Putamen (tissue), 1 donor: ENCODE measurements at places on chromosomes 7 and 10.

DNA sequence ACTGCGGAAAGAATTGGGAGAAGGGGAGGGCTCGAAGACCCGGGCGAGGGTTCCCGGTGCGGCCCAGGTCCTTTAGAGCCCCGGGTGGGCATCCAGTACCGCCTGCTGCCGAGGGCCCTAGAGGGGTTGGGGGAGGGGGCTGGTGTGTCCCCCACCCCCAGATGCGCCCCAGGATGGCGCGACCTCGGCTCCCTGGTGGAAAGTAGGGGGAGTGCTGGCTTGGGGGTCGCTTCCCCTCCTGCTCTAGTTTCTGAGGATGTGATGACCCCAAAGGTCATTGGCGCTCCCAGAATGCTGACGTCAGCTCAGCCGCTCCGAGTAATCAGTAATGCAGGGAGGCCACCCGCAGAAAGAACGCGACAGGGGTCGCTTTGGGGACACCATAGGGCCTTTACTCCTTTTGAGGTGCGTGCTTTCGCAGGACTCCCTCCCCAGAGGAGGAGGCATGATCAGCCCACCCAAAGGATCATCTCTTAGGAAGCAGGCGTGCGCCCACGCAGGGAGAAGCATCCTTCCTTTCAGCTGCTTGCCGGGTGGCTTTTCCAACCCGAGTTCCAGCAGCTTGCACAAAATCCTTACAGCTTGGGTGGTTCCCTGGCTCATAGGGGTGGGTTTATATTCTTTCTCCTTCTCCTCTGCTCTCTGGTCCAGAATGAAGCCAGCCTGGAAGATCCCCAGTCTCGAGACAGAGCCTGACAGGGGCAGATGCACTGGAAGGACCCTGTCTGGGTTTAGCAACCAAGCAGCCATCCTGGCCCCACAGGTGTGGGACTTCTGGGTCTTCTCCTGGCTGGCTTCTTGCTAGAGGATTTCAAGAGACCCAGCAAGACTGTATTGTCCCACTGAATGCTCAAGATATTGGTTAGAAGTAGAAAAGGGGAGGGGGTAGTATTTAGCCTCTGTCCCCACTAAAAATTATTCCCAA, 1.3 kb upstream of the PRKAG2 start:
- DNase-seq, result peak; percentile 47

DNA sequence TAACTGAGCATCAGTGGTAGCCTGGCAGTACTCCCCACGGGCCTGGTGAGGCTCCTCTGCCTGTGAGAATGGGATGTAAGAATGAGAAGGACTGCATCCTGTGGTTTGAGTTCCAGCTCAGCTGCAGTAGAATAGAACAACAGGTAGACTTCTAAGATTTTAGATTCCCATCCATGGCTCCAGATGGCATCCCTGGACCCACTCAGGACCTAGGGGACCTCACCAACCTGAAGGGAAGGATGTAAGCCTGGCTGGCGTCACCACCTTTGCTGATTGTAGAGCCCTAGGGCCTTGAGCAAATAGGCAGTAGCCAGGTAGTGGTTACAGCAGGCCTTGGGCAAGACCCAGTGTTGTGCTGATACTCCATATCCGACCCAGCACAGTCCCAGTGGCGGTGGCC, 9.6 kb upstream of the AOC1 start:
- no peak for DNase-seq

DNA sequence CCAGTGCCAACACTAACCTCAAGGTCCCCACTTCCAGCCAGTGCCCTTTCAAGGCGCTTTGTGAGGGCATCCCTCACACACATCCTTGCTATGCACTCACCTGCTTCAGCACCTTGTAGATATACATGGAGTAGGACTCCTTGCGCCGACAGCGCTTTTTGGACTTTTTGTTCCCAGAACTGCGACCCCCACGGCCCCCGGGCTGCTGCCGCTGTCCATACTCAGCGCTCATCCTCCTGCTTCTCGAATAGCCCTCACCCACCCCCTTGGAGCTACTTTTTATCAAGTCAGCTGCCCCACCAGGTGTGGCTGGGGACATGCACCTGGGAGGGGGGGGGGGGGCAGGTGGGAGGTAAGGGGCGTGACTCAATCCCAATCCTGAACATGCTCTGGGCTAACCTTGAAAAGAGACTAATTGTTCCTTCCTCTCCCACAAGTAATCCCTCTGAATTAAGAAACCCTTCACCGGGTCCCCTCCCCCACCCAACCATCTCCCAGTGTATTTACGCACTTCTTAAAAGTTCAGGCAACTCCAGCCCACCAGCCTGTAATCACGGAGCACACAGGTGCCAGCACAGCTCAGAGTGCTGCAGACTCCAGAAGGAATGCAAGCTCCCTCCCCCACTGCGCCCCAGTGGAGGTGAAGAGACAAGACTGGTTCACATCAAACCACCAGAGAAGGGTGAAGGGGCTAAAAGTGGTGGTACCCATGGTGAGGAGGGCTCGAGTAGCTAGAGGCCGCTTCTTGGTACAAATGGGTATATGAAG, at the start of gene H2BK1:
Gene H2BK1 (minus strand): TSS at position 402 of the 768 bp plus-strand sequence. CDS start 170 bp downstream, at position 232.
- DNase-seq, result no peak

DNA sequence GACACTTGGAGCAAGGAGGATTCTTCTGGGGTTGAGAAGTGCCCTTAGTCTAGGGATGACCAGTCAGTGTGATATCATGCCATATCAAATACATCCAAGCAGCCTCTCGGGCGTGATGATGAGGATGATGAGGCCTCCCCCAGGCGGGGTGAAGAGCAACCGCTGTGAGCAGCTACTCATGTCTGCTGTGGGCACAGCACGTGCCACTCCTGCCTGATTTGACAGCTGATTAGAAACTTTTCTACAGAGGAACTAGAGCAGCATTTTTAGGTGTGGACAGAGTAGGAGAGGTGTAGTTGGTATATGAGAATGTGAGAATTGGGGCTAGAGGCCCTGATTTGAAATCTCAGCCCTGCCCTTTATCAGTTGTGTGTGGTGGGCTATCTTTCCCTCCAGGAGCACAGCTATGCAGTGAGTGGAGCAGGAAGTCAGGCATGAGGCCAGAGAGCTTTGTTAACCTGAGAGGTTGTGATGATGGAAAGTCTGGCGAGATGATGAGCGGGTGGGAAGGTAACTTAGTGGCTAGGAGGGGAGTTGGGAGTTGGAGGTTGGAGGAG, 49.6 kb upstream of the COBL start:
- no peak for DNase-seq

- no peak for DNase-seq
Observed at GRCh38 chr10:7580520-7580919, 86.2 kb downstream of the ITIH5 start.

- no peak for DNase-seq
Observed at GRCh38 chr7:70208236-70209063, 610.2 kb downstream of the AUTS2 start.

- DNase-seq, result no peak
Observed at GRCh38 chr7:30249316-30249715, 35.1 kb upstream of the ZNRF2 start.

DNA sequence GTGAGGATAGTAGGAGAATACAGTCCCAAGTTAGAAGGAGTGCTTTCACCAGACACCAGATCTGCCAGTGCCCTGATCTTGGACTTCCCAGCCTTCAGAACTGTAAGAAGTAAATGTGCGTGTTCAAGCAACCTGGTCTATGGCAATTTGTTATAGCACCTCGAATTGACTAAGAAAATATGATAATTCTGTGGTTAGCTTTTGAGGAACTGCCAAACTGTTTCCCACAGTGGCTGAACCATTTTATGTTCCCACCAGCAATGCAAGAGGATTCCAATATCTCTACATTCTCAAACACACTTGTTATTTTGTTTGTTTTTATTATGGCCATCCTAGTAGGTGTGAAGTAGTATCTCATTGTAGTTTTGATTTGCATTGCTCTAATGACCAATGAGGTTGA, 47.0 kb downstream of the RBM20 start:
- DNase-seq, result no peak

DNA sequence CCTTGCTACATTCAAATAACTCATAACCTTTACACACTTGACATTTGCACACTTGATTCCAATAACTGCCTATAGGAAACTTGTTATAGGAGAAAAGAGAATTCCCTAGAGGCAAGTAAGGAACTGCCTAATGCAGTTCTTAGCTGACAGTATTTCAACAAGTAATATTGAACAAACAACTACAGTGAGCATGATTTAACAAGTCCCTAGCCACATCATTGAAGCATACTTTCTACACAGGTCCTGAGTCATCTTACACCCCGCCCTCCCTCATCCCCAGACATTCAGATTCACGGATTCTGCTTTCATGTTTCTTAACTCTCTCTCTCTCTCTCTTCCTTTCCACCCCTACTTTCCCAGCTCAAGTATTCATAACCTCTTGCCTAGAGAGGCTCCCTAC, 153.5 kb downstream of the LSM5 start:
- no peak for DNase-seq

- no peak for DNase-seq
Observed at GRCh38 chr10:12589791-12590190, 240.4 kb downstream of the CAMK1D start.

DNA sequence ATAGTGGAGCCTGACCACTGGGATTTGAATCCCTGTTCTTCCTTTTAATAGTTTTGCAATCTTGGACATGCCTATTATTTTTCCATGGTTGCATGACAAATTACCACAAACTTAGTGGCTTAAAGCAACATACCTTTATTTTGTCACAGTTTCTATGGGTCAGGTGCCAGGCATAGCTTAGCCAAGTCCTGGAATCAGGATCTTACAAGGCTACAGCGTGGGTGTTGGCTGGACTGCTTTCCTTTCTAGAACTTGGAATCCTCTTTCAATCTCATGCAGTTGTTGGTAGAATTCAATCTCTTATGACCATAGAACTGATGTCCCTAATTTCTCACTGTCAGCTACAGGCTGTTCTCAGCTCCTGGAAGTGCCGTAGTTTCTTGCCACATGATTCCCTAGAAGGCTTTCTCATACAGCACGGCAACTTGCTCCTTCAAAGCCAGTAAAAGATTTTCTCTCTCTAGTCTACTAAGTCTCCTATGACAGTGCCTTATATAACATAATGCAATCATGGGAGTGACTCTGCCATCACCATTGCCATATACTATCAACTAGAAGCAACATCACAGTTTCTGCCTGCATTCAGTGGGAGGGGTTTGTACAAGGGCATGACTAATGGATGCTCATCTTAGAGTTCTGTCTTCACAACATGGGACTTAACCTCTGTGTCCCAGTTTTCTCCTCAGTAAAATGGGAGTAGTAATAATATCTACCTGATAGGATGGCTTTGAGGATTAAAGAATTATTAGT, 243.4 kb upstream of the FZD1 start:
- no peak for DNase-seq

GRCh38 chr7:142401951-142402350, 144.1 kb upstream of the PRSS58 start:
- DNase-seq, result no peak

DNA sequence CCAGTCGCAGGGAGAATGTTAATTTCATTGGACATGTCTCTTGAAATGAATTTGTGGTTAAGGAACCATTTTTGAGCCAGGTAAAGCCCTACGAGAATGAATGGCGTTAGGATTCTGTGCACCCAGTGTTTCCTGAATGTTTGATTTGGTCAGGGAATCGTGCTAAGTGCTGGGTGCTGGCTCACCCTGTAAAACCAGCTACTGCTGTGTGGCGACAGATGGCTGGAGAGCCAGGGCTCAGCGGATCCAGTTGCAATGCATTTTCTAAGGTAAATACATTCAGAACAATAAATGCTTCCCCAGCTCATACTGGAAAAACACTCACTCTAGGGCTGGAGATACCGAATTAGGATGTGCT, 355.5 kb downstream of the GLRX3 start:
- no peak for DNase-seq

GRCh38 chr7:16655394-16655793, 9.4 kb downstream of the BZW2 start:
- DNase-seq, result no peak

- no peak for DNase-seq
Observed at GRCh38 chr10:929960-930624, 1.4 kb downstream of the LARP4B start.

GRCh38 chr10:23768281-23768680, 329.4 kb downstream of the OTUD1 start:
- no peak for DNase-seq

DNA sequence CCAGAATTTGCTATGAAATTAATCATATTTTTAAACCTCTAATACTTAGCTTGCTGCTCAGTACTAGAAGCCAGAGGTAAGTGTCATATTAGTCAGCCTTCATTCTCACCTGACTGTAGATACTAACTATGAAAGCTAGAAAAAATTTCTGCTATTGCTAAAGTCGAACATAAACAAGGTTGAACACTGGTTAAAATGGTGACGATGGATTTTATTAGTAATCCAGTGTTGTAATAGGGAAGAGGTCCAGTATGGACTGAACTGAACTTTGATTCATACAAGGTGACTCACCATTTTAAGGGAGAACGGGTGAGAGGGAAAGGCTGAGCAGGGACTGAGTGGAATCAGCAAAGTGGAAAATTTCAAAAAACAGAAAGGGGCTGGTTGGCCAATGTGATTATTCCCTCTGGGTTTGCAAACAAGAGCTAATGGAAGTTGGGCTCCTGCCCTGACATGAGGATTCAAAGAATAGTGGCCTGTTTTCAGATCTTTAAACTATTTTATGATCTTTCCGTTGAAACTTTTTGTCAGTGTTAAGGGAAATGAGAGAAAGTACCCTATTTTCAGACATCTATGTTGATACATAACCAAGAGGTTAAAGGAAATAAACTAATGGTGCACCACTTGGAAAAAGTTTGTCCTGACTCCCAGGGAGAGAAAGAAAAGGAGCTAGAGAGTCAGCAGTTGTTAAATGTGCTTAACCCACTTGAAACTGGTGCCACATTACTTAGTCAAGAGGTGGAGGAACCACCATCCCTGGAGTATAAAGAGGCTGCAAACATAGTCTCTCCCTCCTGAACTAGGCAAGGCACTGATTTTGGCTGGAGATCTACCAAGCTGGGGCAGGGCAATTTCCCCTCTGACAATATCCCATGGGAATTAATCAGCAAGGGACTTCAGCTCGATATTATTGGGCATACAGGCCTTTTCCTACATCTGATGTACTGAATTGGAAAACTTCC, 15.3 kb upstream of the AKR1C1 start:
- DNase-seq, result peak; percentile 12

GRCh38 chr7:141528399-141528798, 22.8 kb upstream of the AGK start:
- DNase-seq, result no peak

DNA sequence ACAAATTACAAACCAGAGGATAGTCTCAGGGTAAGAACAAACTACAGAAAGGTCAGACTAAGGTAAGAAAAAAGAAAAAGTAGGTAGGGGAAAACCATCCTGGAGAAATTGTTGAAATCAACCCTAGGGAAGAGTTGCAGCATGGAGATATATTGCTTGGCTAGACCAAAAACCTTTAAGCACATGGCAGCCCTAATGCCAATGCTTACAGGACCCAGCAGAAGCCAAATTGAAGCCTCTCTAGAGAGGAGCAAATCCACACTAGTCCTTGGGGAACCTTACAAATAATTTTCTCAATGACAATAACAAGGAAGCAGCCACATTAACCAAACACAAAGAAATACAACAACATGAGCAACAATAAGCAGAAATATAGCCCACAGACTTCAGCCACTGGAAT, 81.9 kb downstream of the CNOT4 start:
- no peak for DNase-seq

DNA sequence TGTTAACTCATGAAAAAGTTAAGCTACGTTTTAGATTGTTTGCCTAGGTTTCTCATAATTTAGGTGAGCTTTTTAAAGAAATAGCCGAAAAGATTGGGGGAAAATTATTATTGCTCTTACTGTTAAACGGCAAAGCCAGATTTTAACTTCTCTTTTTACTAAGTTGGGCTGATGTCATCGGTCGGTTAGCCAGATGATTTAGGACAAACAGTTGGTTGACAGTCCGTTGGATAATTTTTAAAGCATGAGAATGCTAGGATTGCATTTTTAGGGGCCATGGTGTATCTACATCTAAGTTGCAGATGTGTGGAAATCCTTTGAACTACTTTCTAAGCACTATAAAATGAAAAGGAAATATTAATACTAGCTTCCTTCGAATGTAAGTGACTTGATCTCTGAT, 280.9 kb upstream of the AKR1E2 start:
- DNase-seq, result no peak
